ENCODE measurements at places on chromosomes 12 and 14.

- no peak for DNase-seq
Observed at GRCh38 chr12:72094490-72094889, 155.8 kb downstream of the TPH2 start.

- no peak for DNase-seq
Observed at GRCh38 chr14:56059054-56059453, 59.2 kb upstream of the PELI2 start.

- DNase-seq = no peak
Observed at GRCh38 chr12:93200291-93200917, 177.3 kb upstream of the NUDT4 start.

DNA sequence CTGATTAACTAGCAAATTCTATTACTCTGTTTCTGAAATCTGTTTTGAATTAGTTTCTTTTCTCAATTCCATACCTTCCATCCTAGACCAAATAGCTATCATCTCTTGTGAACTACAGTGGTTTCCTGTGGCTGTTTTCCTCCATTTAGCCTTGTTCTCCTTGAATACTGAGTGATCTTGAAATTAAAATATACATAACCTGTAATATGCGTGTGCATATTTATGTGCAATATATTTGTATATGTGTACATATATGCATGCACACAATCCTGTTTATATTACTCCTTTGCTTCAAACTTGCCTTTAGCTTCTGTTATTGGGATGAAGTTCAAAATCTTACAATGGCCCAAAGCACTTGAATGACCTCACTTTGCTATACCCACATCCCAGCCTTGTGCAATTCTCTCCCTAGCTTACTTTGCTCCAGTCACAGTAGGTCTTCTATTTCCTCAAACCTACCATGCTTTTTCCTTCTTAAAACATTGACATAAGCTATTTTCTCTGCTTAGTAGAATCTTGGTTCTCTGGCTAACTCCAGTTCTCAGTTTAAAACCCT, 99.5 kb downstream of the OTOGL start:
- DNase-seq = no peak

GRCh38 chr12:51419425-51420193, 5.0 kb upstream of the SLC4A8 start:
- DNase-seq = no peak

DNA sequence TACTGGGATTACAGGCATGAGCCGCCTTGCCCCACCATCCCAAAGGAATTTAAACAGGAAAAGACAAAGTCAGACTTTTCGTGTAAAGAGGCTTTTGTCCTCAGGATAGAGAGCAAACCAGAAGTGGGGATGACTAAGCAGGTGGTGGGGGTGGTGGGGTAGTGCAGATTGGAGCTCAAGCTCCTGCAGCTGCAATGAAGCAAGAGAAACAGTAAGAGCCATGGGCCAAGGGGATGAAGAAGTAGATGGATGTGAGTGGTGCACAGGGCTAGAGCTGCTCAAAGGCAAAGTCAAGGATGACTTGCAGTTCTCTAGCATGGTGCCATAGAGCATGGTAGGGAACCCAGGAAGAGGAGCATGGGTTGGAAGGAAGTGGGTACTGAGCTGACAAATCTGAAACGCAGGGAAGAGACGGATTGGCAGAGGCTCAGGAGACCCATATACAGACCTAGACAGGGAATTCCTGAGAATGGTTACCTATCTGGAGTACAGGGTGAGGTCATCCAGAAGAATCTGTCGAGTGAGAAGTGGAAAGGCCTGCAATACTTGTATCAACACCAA, 11.4 kb upstream of the RNF34 start:
- no peak for DNase-seq

GRCh38 chr12:94595152-94595551, 55.2 kb downstream of the TMCC3 start:
- DNase-seq = no peak

- no peak for DNase-seq
Observed at GRCh38 chr12:91188778-91189177, 6.2 kb upstream of the DCN start.

- no peak for DNase-seq
Observed at GRCh38 chr12:98719515-98720504, 74.7 kb downstream of the APAF1 start.

DNA sequence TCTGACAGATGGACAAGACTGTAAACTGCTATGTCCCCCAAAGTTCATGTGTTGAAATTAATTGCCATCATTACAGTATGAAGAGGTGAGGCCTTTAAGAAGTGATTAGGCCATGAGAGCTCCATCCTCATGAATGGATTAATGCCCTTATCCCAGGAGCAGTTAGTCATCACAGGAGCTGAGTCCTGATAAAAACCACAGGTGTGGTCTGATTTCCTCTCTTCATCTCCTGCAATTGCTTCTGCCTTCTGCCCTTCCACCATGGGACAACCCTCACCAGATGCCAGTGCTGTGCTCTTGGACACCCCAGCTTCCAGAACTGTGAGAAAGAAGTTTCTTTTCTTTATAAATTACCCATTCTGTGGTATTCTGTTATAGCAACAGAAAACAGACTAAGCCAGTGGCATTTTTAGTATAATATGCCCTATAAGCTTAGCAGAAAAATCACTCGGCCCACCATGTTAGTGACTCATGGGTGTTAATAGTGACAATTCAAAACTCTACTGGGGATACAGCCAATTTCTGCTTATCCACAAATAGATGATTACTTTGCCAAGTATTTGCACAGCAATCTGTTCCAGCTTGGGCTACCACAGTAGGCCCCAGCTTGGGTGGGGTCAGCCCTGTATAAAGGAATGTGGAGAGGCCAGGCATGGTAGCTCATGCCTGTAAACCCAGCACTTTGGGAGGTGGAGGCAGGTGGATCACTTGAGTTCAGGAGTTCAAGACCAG, 129.0 kb upstream of the BCL2L14 start:
- no peak for DNase-seq

- no peak for DNase-seq
Observed at GRCh38 chr12:43540470-43540869, 11.5 kb downstream of the ADAMTS20 start.

GRCh38 chr12:4281173-4281654, 7.7 kb downstream of the CCND2 start:
- DNase-seq = no peak

DNA sequence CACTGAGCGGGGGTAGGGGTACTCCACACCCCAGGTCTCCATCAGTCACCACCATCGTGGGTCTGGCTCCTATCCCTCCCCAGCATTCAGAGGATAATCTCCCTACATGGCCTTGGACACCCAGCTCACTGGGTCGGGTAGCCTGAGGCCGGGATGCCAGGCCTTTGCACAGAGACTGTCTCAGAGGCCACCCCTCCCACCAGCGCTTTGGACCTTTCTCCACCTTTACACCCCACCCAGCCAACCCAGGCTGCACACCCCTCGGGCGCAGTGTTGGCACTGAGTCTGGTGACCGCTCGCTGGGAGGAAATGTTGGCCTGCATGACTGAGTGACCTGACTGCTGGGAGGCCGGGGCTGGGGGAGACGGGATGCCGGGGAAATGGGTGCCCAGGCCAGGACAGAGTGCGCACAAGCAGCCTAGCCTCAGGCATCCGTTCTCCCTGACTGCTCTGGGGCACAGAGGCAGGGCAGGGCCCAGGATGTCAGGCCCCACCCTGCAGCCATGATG, 10.6 kb upstream of the LBHD2 start:
- DNase-seq = no peak

DNA sequence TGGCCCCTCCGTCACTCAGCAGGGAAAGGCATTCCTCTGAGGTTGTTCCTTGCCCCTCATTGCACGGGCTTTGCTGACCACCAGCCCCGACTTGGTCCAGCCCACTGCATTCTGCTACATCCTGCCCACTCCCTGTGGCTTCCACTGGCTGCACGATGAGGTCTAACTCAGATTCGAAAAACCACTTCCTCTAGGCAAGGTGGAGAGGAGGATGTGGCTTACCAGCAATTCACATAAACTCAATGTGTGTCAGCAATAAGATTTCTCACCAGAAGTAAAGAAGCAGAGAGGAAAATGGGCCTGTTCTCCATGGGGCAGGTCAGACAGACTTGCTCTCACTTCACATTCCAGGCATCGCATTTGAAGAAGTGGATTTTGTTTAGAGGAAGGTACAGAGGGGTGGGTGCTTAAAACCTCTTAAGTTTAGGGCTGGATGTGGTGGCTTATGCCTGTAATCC, 14.7 kb downstream of the GPR68 start:
- no peak for DNase-seq

- no peak for DNase-seq
Observed at GRCh38 chr12:122558745-122559641, 31.9 kb downstream of the KNTC1 start.

DNA sequence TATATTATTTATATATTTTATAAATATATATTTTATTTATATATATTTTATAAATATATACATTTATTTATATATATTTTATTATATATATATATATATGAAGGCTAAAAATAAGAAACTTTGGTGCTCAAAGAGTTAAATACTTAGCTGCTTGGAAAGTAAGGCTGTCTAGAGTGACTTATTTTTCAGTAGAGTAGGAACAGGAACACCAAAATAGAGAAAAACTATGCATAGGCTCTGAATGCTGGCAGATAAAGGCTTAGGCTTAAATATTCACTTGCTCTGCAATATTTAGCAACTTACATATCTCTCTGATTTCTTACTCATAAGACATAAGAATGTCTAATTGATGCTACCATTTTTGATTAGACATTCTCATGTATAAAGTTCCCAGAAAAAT, 991.2 kb downstream of the VRK1 start:
- DNase-seq = no peak

DNA sequence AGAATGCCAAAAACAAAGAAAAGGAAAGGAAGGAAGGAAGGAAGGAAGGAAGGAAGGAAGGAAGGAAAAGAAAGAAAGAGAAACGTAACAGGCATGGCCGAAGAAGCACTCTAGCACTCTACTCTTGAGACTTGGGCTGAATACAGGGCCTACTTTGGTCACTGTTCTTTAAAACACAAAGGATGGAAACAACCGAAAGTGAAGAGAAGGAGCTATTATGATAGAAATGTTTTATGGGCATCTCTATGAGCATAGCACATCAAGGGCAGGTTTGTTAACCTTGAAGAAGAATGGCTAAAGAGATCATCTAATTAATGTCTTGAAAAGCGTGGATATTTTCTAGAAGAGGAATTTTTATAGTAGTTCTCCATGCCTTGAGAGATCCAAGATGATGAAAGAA, 15.9 kb upstream of the OTX2 start:
- no peak for DNase-seq

DNA sequence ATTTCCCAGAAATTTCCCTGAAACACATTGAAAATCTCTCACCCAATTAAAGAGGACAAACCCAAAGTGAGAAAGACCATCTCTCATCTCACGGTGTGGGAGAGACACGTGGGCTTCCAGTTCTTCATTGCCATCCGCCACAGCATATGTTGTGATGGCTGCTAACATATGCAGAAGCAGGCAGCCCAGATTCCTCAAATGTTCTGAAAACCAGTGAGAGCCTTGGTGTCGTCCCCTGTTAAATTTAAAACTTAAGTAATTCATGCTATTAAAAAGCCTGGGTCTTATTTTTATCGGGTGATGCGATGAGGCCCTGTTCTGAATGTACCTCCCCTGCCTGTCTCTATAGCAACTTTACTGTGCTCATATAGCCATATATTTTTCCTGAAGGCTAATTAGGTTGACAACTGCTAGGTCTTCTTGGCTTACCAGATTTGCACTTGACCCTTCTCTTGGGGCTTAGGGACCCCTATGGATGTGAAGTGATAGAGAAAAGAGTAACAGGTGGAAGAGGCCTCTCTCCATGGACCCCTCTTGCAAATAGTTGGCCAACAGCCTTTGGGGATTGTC, 2.8 kb upstream of the FGF6 start:
- no peak for DNase-seq

DNA sequence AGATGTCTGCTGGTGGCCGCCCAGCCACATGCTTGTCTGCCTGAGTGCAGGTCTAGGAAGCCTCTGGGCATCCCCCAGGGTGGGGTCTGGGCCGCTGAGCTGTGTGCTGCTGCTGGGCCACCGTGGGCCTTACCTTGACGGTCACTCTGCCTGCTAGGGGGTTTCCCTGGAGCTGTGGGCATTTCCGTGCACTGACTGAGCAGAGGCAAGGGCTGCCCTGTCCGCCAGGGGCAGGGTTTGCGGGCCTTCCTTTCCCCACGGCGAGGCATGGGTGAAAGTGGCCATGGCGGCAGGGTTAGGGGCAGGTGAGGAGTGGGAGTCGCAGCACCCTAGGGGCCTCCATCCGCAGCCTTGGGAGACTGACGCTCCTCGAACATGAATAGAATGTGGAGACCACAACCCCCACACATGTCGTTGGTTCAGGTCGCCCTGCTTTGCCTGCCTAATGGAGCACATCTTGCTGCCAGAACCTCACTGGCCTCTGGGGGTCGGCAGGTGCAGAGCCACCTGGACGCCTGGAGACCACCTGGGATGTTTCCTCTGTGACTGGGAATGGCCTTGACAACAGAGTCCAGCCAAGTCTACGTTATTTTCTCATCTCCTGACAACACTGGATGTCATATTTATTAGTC, 2.5 kb downstream of the ZBTB42 start:
- DNase-seq = no peak

DNA sequence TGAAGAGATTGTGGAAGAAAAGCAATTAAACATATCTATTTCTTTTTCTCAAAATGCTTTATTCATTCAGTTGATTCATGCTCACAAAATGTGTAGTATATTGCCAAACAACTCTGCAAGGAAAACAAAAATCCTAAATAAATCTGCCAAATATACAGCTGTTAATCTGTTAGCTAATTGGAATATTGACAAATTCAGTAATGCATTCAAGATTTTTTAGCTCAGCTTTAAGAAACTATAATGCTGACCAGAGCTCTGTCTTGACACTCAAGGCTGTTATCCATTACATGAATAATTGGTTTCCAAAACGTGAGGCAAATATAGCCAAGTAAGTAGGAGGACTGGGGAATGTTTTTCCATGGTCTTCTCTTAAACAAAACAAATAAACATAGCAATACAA, 146.8 kb downstream of the TMTC2 start:
- DNase-seq = no peak

GRCh38 chr14:99232714-99233214, 39.2 kb downstream of the BCL11B start:
- no peak for DNase-seq

- DNase-seq = no peak
Observed at GRCh38 chr12:11756022-11756421, 106.5 kb downstream of the ETV6 start.

DNA sequence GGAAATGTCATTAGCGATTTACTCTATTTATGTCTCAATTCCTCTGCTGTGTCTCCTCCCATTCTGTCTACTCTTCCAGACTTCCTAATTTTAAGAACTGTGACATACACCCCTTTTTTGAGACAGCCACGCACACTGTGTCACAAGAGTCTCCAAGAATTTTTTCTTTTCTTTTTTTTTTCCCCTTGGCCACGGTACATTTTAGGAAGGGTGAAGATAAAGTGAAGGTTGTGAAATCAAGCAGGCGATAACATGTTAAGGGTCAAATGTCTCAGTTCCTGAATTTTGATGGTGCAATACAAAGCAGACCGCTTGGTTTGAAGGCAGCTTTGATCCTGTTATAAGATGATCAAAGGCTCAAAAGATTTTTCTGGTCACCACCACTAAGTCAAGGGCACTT, 4.3 kb downstream of the OLR1 start:
- no peak for DNase-seq

- no peak for DNase-seq
Observed at GRCh38 chr12:11786638-11787365, 137.3 kb downstream of the ETV6 start.

- peak; percentile 63 for DNase-seq
Observed at GRCh38 chr12:57632073-57632957, 686 bp downstream of the B4GALNT1 start.

- DNase-seq = peak; percentile 93
Observed at GRCh38 chr12:57754411-57755193, at the start of gene MARCHF9. TSS of gene MARCHF9 (plus strand) at chr12:57755103. CDS start at chr12:57755529, 426 bp downstream.

Data from WERI-Rb-1 (cell line).